ENCODE measurements at places on chromosomes 5 and 9.

- DNase-seq: no peak
Observed at GRCh38 chr5:135694906-135695305, 116.1 kb upstream of the CXCL14 start.

- no peak for DNase-seq
Observed at GRCh38 chr5:95219411-95219810, 65.5 kb downstream of the MCTP1 start.

DNA sequence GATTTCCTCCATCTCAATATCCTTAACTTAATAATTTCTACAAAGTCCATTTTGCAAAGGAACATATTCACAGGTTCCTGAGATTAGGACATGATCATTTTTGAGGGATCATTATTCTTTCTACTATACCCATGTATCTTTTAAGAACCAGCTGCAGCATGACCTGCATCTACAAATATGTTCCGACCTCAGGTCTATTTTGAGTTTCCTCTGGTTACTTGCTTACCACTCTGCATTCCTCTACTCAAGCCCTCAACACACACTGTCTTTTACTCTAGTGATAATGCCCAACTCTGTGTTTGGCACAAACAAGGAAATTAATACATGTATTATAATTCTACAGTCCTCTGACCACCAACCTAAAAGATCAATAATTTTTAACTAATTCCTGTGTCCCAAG is 386.1 kb downstream of the DNAH5 start:
- DNase-seq: no peak

DNA sequence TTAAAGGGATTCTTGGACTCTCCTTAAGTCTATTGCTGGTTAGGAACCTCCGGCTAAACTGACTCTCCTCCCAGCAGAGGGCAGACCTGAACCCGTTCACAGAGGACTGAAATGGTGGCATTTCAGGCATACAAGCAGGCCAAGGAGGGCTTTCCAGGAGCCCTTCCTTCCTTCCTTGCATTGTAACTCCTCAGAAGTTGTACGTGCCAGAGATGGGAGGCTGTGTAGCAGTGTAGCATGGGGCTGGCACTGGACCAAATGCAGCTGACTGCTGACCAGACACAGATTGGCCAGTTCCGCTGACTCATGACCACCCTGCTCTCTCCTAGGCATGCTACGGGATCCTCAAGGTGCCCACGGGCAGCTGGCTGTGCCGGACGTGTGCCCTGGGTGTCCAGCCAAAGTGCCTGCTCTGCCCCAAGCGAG is 36.4 kb downstream of the JADE2 start:
- DNase-seq: no peak

- no peak for DNase-seq
Observed at GRCh38 chr5:89520771-89521170, 637.8 kb upstream of the MEF2C start.

DNA sequence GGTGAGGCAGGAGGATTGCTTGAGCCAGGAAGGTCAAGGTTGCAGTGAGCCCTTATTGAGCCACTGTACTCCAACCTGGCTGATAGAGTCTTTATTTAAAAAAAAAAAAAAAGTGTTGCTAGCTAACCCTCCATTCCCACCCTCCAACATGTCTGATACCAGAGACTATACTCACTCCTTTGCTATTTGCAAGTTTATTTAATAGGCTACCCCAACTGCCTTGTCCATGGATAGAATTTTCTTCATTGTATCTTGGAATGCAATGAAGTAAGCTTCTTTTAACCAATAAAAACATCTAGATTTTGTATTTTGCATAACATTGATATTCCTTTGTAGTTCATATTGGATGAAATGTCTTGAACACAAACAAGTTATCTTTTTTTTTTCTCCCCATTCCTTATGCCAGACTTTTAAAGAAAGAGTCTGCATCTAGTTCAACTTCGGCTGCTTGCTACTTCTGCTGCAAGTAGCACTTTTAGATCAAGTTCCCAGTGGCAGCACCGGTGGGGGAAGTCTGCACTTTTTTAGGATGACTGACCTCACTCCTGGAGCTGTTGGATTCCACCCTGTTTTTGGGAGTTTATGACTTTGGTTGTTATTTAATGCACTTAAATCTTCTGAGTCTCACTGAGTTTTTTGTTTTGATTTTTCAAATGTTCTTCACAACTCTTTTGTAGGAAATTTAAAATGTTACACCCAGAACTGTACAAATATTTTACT is 112.5 kb downstream of the UHRF2 start:
- no peak for DNase-seq
